Memory B cell (primary cell): ENCODE measurements at places on chromosomes 7 and 10.
A peak's percentile ranks its signal among the peaks of the same experiment; 100 is the strongest.

GRCh38 chr10:93438613-93439253, 43.4 kb downstream of the MYOF start:
- DNase-seq = no peak

- DNase-seq = no peak
Measured at GRCh38 chr10:87816163-87816897, 1.7 kb downstream of the ATAD1 start.

GRCh38 chr7:148964483-148965267, 63.6 kb downstream of the PDIA4 start:
- DNase-seq = no peak

GRCh38 chr10:11358011-11358410, 253.4 kb downstream of the USP6NL start:
- no peak for DNase-seq

DNA sequence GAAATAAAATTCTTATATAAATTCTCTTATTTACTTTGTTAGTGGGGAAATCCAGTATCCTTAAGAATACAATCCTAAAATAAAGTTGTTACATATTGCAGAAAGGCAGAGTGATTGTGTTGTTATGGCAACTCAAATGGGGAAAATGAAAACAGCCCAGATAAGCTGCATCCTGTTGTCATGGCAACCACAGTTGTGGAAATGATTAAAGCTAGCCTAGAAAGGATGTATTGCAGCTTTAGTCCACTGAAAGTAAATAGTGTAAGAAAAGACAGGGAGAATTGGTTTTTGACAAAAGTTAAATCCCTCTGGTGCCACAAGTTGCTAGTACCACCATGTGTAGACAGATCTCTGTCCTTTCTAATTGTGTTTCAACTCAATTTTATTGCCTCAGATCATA, 43.2 kb downstream of the BTRC start:
- peak; percentile 7 for DNase-seq

GRCh38 chr7:15998617-15999016, 312.1 kb upstream of the MEOX2 start:
- no peak for DNase-seq
